ENCODE measurements at places on chromosomes 7 and 10. TPM values are rescaled to one million over a fixed set of nuclear protein-coding genes. Genes with fewer than 3 reads are reported as not detected.

Gene WEE2
- total RNA-seq, result 0.10 TPM

Gene HKDC1
- 0.10 TPM for total RNA-seq

Gene TEX47
- total RNA-seq, result not detected

Gene SLC26A5
- total RNA-seq, result 0.20 TPM

Gene STRIP2
- total RNA-seq, result 1.9 TPM

Gene LUC7L2
- 64.1 TPM for total RNA-seq
